ENCODE measurements at places on chromosomes 2 and 18. TPM values are rescaled to one million over a fixed set of nuclear protein-coding genes. Genes with fewer than 3 reads are reported as not detected.

The CXCR4 gene
- not detected for total RNA-seq

The NT5DC4 gene
- total RNA-seq: not detected

The STAT4 gene
- total RNA-seq: 0.11 TPM

The KIAA1328 gene
- total RNA-seq: 6.3 TPM

The RAB6C gene
- not detected for total RNA-seq

The CAVIN2 gene
- not detected for total RNA-seq

The DSG4 gene
- total RNA-seq: not detected

The GPR35 gene
- 0.16 TPM for total RNA-seq

The ELP2 gene
- total RNA-seq: 113 TPM

The FHOD3 gene
- total RNA-seq: 10.5 TPM

The ANKRD62 gene
- not detected for total RNA-seq

The FEV gene
- total RNA-seq: not detected

The NBAS gene
- 39.2 TPM for total RNA-seq

The CFAP65 gene
- total RNA-seq: not detected

The LINC00305 gene
- total RNA-seq: not detected

The PTH2R gene
- 0.11 TPM for total RNA-seq

The CXCR2 gene
- total RNA-seq: not detected

The BCL2 gene
- 4.1 TPM for total RNA-seq

The NTSR2 gene
- not detected for total RNA-seq

The SLC16A14 gene
- not detected for total RNA-seq

The GAL3ST2 gene
- total RNA-seq: not detected

The ALPP gene
- 0.26 TPM for total RNA-seq

The CHST9 gene
- total RNA-seq: 0.05 TPM

The ZNG1B gene
- 26.6 TPM for total RNA-seq

The ARHGAP15 gene
- not detected for total RNA-seq

The NEB gene
- 1.1 TPM for total RNA-seq

The EVA1A gene
- 35.2 TPM for total RNA-seq

The UNC80 gene
- 0.32 TPM for total RNA-seq

The GREB1L gene
- 2.2 TPM for total RNA-seq

The LNPK gene
- total RNA-seq: 11.0 TPM

The HNMT gene
- total RNA-seq: 24.7 TPM

The CAB39 gene
- 33.3 TPM for total RNA-seq

The PRKAG3 gene
- not detected for total RNA-seq

The KCTD18 gene
- total RNA-seq: 11.0 TPM

The NOL4 gene
- total RNA-seq: not detected

The SPATA3 gene
- not detected for total RNA-seq

The FHL2 gene
- total RNA-seq: 56.7 TPM

Data from A375 (cell line).